ENCODE measurements at places on chromosomes 16 and 17.

DNA sequence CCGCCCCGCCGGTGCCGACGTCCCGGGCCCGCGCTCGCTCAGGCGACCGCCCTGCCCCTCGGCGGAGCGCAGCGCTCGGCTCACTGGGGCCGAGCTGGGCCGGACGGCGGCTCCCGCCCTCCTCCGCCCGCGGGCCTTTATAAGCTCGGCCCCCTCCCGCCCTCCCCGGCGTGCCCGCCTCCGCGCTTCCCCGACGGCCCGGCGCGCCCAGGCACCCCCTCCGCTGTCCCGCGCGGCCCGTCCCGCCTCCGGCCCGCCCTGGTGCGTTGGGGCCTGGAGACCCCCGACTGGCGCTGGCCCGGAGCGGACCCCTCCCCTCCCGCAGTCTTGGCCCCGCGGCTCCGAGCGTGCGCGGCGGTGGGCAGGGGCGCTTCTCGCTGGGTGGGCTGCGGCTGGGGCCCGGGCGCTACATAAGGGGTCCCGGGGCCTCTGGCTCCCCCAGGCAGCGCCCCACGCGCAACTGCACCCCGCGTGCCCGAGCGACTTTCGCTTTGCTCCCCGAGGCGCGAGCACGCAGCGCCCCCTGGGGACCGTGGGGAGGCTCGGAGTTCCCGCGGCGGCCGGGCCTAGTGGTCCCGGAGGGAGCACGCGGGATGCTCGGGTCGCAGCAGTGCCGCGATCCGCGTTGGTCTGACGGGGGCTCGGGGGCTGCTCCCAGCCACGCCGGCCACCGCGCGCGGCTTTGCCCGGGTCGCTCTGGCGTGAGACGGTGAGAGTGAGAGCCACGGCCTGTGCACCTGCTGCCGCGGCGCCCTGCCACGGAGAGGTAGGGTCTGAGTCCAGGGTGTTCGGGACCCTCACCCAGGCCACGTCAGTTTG is at the start of gene PIEZO1:
Gene PIEZO1 (minus strand): TSS at position 115 of the 819 bp plus-strand sequence. CDS start 256 bp downstream, outside the sequence.
- peak; percentile 90 for DNase-seq

DNA sequence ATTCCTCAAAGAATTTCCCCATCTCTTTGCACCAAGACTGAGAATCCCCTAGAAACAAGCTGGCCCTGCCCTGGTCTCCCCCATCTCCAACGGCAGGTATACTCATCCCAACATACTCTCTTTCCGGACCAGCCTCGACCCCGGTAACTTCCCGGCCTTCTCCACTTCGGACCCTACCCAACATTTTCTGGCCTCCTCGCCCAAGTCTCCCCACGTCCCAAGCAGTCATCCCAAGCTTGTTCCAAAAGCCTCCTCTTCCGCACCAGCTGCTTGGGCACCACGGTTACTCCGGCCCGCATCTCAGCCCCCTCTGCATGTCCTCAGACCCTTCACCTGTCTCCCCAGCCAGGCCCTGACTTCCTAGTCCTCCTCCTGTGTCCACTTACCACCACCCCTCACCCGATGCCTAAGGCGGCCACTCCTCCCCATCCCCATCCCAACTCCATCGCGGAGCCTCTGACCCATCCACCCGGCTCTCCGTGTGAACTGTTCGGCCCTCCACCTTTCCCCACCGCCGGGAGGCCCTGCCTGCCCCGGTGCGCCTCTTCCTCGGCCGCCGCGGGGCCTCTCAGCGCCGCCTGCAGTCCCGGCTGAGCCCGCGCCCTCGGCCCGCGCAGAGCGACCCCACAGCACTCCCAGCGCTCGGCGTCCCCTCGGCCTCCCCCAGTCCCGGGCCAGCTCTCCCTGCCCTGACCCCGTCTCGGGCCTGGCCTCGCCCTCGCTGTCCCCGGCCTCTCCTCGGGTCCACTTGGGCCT is 994 bp downstream of the PITPNA start:
- DNase-seq: peak; percentile 73

DNA sequence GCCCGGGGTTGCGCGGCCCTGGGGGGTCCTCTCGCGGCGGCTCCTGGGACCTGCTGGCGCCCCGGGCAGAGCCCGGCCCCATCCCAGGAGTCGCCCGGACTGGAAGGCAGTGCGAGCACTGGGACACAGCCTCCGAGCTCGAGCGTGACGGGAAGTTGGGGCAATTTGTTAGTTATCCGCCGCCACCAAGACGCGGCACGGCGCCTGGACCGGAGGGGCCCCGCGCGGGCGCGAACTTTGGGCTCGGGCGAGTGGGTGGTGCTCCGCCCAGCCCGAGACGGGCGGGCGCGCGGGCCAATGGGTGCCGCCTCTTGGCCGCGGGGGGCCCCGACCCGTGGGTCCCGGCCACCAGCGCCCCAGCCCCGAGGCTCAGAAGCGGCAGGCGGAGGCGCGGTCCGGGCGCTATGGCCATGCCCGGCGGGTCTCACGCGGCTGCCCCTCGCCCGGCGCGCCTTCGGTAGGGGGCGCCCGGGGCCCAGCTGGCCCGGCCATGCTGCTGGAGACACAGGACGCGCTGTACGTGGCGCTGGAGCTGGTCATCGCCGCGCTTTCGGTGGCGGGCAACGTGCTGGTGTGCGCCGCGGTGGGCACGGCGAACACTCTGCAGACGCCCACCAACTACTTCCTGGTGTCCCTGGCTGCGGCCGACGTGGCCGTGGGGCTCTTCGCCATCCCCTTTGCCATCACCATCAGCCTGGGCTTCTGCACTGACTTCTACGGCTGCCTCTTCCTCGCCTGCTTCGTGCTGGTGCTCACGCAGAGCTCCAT is at the start of gene ADORA2B:
Gene ADORA2B (plus strand): TSS at position 372 of the 768 bp plus-strand sequence. CDS start 119 bp downstream, at position 491.
- DNase-seq: peak; percentile 85

DNA sequence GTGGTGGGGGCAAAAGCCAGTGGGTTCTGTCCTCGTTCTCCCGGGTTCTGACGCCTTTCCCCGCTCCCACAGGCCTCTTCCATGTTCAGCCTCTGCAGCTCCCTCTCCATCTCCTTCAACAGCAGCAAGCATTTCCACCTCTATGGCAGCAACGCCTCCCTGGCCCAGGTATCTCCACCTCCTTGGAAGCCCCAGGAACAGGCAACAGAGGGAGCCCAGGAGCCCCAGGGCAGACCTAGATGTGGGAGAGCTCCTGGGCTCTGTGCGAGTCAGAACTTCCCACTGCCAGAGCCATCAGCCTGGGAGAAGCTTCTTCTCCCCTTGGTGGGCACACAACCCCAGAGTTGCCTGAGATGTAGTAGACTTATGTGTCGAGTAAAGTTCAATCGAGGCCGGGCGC is 7.8 kb downstream of the ZNF768 start:
- DNase-seq: no peak

GRCh38 chr17:1486802-1487695 is 5.4 kb downstream of the MYO1C start:
- peak; percentile 71 for DNase-seq

GRCh38 chr16:67456391-67457081 is 24.4 kb downstream of the ATP6V0D1 start:
- no peak for DNase-seq

Data from activated naive CD8-positive, alpha-beta T cell treated with anti-CD3 and anti-CD28 coated beads, Interleukin-2, amount 10 ng/mL, durations not matched to agents 7 days and 5 days (primary cell).